Activated naive CD4-positive, alpha-beta T cell treated with anti-CD3 and anti-CD28 coated beads, Interleukin-2, amount 10 ng/mL, durations not matched to agents 7 days and 5 days (primary cell): ENCODE measurements at places on chromosomes 11 and 22.
A peak's percentile ranks its signal among the peaks of the same experiment; 100 is the strongest.

DNA sequence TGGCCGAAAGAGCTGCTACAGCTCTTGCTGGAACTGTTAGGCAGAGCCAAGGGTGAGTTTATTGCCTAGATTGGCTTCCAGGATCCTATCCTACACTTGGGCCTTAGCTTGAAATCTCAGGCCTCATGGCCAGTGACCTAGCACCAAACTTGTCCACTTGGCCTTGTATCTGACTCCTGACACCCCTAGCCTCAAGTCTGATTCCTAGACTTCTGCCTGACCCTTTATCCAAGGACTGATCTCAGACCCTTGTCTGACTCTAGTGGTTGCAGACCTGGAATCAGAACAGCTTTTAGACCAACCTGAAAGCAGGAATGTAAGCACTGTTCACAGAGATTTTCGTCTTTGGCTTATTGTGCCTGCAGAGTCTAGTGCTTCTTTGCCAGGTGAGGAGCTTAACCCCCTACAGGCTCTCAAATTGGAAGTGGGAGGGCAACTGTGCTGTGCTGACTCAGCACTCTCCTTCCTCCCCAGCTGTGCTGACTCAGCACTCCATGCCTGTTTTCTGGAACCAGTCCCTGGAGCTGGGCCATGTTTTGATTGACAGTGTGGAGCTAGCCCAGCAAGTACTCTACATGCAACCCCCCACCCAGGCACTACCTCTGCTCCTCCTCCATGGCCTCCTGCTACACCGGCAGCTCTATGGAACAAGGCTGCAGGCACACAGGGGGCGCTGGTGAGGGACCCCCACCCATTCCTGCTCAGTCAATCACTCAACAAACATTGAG, 35.1 kb downstream of the RRP8 start:
- no peak for DNase-seq
- no peaks in the 10 kb centered on the region for H3K4me1 ChIP-seq
- peaks cover 5% of the 10 kb centered on the region for H3K36me3 ChIP-seq
- no peak overlapping the region for H3K4me3 ChIP-seq

DNA sequence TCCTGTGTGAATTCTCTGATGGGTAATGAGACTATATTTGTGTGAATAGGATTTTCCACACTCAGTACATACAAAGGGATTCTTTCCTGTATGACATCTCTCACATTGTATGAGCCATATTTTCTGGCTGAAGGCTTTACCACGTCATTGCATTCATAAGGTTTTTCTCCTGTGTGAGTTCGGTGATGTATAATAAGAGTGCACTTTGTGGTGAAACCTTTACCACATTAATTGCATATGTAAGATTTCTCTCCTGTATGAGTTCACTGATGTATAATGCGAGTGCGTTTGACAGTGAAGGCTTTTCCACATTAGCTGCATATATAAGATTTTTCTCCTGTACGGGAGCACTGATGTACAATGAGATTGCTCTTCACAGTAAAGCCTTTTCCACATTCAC, 455.4 kb upstream of the CNTN5 start:
- no peaks in the 10 kb centered on the region for H3K4me1 ChIP-seq
- H3K27ac ChIP-seq = no peak overlapping the region
- H3K4me3 ChIP-seq = no peak overlapping the region
- no peaks in the 10 kb centered on the region for H3K36me3 ChIP-seq

GRCh38 chr22:45905924-45906865, 70.8 kb downstream of the WNT7B start:
- no peak for DNase-seq
- H3K36me3 ChIP-seq = no peaks in the 10 kb centered on the region
- H3K4me1 ChIP-seq = no peaks in the 10 kb centered on the region
- H3K27me3 ChIP-seq = peaks cover 26% of the 10 kb centered on the region

- H3K27me3 ChIP-seq = no peaks in the 10 kb centered on the region
- no peaks in the 10 kb centered on the region for H3K36me3 ChIP-seq
- DNase-seq = no peak
- H3K27ac ChIP-seq = no peak overlapping the region
Measured at GRCh38 chr11:41622707-41623359, 163.4 kb upstream of the LRRC4C start.

GRCh38 chr11:84685149-84685548, 942.0 kb downstream of the DLG2 start:
- H3K36me3 ChIP-seq = no peaks in the 10 kb centered on the region
- DNase-seq = no peak
- no peaks in the 10 kb centered on the region for H3K27me3 ChIP-seq
- H3K4me1 ChIP-seq = no peaks in the 10 kb centered on the region

GRCh38 chr11:75346912-75347647, 4.4 kb downstream of the ARRB1 start:
- no peak overlapping the region for H3K4me3 ChIP-seq
- peaks cover 65% of the 10 kb centered on the region for H3K4me1 ChIP-seq
- peaks cover 7% of the 10 kb centered on the region for H3K27me3 ChIP-seq
- peak overlapping the region; percentile 13 for H3K27ac ChIP-seq

GRCh38 chr11:35193767-35194166, 54.8 kb downstream of the CD44 start:
- DNase-seq = no peak
- peaks cover 98% of the 10 kb centered on the region for H3K36me3 ChIP-seq
- peaks cover 46% of the 10 kb centered on the region for H3K4me1 ChIP-seq
- H3K4me3 ChIP-seq = no peak overlapping the region

DNA sequence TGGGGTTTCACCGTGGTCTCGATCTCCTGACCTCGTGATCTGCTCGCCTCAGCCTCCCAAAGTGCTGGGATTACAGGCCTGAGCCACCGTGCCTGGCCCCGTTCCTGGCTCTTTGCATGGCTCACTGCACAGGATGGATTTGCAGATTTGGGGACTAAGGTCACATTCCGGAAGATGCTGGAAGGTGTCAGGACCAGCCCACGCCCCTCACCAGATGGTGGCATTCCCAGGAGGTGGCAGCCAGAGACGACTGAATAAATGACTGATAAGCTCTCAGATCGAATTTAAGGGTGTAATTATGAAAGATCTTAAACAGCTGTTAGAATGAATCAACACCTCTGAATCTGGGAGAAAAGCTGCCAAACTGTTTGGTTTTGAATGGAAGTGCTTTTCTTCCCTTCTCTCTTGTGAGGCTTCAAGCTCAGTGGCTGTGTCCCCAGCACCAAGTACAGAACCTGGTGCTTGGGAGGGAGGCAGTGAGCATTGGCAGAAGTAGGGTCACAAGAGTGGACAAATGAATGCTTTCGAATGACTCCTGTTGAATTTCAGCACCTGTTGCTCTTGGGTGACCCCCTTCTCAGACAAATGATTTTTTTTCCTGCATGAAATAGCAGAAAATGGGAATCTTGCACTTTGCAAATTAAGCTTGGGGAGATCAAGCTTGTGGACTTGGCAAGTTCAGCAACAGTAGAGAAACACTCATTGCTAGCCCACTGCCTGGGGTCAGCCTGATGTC, 69.6 kb downstream of the KIAA1671 start:
- no peak overlapping the region for H3K27ac ChIP-seq
- no peak overlapping the region for H3K4me3 ChIP-seq
- peaks cover 18% of the 10 kb centered on the region for H3K4me1 ChIP-seq
- DNase-seq = no peak
- H3K27me3 ChIP-seq = peaks cover 21% of the 10 kb centered on the region

DNA sequence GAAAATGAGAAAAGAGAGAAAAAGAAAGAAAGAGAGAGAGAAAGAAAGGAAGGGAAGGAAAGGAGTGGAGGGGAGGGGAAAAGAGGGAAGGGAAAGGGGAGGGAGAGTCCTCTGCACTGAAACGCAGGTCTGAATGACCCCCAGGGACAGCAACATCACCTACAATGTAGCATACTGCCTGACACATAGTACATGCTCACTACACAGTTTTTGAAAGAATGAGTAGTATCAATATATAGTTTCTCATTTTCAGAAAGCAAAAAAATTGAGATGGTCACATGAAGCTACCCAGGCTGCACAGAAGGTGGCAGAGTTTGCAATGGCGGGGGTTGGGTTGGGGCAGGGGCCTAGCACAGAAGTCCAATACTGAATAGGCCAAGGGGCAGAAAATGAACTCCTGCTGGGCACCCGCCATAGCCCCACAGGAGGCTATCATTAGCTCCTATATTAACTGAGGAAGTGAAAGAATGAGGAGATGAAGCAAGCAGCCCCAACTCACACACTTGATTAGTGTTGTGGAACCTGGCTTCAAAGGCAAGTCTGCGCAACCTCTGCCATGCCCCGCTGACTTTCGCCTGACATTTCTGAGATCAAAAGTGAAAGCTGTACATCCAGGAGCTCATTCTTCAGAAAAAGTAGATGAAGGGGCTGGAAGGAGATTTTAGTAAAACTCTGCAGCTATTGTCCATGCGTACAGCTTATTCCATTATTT, 241.2 kb upstream of the SYN3 start:
- H3K27ac ChIP-seq = no peak overlapping the region
- no peaks in the 10 kb centered on the region for H3K36me3 ChIP-seq
- no peak for DNase-seq
- no peaks in the 10 kb centered on the region for H3K4me1 ChIP-seq
- no peaks in the 10 kb centered on the region for H3K27me3 ChIP-seq
- no peak overlapping the region for H3K4me3 ChIP-seq

GRCh38 chr11:74132833-74133232, 38.0 kb downstream of the C2CD3 start:
- H3K27ac ChIP-seq = no peak overlapping the region
- peaks cover 33% of the 10 kb centered on the region for H3K36me3 ChIP-seq
- H3K4me3 ChIP-seq = no peak overlapping the region
- H3K27me3 ChIP-seq = no peaks in the 10 kb centered on the region
- H3K4me1 ChIP-seq = no peaks in the 10 kb centered on the region

DNA sequence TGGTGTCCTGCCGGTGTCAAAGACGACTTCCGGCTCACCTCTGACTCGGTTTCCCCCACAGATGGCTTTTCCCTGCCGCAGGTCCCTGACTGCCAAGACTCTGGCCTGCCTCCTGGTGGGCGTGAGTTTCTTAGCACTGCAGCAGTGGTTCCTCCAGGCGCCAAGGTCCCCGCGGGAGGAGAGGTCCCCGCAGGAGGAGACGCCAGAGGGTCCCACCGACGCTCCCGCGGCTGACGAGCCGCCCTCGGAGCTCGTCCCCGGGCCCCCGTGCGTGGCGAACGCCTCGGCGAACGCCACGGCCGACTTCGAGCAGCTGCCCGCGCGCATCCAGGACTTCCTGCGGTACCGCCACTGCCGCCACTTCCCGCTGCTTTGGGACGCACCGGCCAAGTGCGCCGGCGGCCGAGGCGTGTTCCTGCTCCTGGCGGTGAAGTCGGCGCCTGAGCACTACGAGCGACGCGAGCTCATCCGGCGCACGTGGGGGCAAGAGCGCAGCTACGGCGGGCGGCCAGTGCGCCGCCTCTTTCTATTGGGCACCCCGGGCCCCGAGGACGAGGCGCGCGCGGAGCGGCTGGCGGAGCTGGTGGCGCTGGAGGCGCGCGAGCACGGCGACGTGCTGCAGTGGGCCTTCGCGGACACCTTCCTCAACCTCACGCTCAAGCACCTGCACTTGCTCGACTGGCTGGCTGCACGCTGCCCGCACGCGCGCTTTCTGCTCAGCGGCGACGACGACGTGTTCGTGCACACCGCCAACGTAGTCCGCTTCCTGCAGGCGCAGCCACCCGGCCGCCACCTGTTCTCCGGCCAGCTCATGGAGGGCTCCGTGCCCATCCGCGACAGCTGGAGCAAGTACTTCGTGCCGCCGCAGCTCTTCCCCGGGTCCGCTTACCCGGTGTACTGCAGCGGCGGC, 5.5 kb downstream of the B3GNT6 start:
- H3K36me3 ChIP-seq = no peaks in the 10 kb centered on the region
- peak; percentile 57 for DNase-seq
- H3K27me3 ChIP-seq = peaks cover 69% of the 10 kb centered on the region

DNA sequence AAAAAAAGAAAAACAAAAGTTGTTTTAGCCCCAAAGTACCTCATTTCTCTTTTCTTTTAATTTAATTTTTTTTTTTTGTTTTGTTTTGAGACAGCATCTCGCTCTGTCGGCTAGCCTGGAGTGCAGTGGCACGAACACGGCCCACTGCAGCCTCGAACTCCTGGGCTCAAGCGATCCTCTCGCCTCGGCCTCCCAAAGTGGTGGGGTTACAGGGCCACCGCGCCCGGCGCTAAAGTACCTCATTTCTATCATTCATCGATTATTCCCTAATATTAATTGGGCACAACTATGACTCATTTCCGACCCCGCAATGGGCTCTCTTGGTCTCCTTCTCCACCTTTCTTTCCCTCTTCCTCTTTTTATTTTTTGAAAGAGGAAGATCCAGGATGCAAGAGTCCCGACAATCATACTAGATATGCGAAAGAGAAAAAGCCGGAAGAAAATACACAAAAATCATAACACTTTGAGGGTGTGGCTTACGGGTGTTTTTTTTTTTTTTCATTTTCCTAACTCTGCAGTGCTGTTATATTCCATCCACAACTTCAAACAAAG, 475 bp upstream of the AIP start:
- no peak for DNase-seq
- peaks cover 51% of the 10 kb centered on the region for H3K4me1 ChIP-seq
- H3K27me3 ChIP-seq = peaks cover 23% of the 10 kb centered on the region
- peaks cover 24% of the 10 kb centered on the region for H3K36me3 ChIP-seq
- H3K4me3 ChIP-seq = peak overlapping the region; percentile 95
- H3K27ac ChIP-seq = peak overlapping the region; percentile 99

GRCh38 chr11:17401316-17401715, 12.9 kb upstream of the KCNJ11 start:
- no peak overlapping the region for H3K4me3 ChIP-seq
- no peaks in the 10 kb centered on the region for H3K36me3 ChIP-seq
- peaks cover 42% of the 10 kb centered on the region for H3K27me3 ChIP-seq
- no peak for DNase-seq
- H3K27ac ChIP-seq = no peak overlapping the region

GRCh38 chr22:41446639-41447434, at the start of gene TOB2:
TSS of gene TOB2 (minus strand) at chr22:41446801. CDS start at chr22:41437345, 9,456 bp downstream.
- peaks cover 15% of the 10 kb centered on the region for H3K36me3 ChIP-seq
- peaks cover 26% of the 10 kb centered on the region for H3K4me1 ChIP-seq
- DNase-seq = peak; percentile 94
- peak within 1 kb of the TSS; percentile 94 for H3K27ac ChIP-seq

GRCh38 chr22:26585104-26585790, 4.7 kb downstream of the TPST2 start:
- H3K4me3 ChIP-seq = no peak overlapping the region
- DNase-seq = no peak
- peaks cover 78% of the 10 kb centered on the region for H3K4me1 ChIP-seq
- peaks cover 3% of the 10 kb centered on the region for H3K27me3 ChIP-seq

- peaks cover 7% of the 10 kb centered on the region for H3K4me1 ChIP-seq
- DNase-seq = no peak
- H3K27me3 ChIP-seq = peaks cover 98% of the 10 kb centered on the region
- H3K36me3 ChIP-seq = no peaks in the 10 kb centered on the region
Measured at GRCh38 chr11:2140411-2141400, 1.5 kb upstream of the IGF2 start.

DNA sequence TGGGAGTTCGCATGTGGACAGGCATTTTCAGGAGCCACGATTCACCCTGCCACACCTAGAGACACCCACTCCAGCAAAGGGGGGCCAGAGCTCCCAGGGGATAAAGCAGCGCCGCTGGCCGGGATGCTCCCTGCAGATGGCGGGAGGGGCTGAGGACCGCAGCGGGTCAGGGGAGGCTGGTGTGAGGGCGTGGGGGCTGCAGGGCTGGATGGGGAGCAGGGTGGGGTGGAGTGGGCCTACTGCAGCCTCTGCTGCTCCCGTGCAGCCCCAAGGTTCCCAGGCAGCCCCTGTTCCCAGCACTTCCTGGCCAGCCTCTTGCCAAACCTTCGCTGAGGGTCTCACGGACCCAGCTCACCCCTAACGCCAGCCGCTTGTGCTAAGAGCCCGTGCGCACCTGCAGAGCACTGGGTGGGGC, 13.0 kb downstream of the MUC5B start:
- no peak overlapping the region for H3K4me3 ChIP-seq
- peak; percentile 10 for DNase-seq
- H3K27me3 ChIP-seq = no peaks in the 10 kb centered on the region
- H3K4me1 ChIP-seq = no peaks in the 10 kb centered on the region
- H3K36me3 ChIP-seq = no peaks in the 10 kb centered on the region
- H3K27ac ChIP-seq = no peak overlapping the region
